ENCODE measurements at places on chromosomes 5 and 9. TPM values are rescaled to one million over a fixed set of nuclear protein-coding genes. Genes with fewer than 3 reads are reported as not detected.

The LCN1 gene
- not detected for polyA plus RNA-seq

The NTRK2 gene
- 58.8 TPM for polyA plus RNA-seq

The QRFP gene
- not detected for polyA plus RNA-seq

The WDR70 gene
- polyA plus RNA-seq, result 26.3 TPM

The SOHLH1 gene
- polyA plus RNA-seq, result 3.9 TPM

The KIAA1191 gene
- polyA plus RNA-seq, result 106 TPM

The BSPRY gene
- polyA plus RNA-seq, result 20.8 TPM

The PCDHGA11 gene
- 1.6 TPM for polyA plus RNA-seq

The SPINK13 gene
- not detected for polyA plus RNA-seq

The AMACR gene
- polyA plus RNA-seq, result 23.1 TPM

The WDR38 gene
- polyA plus RNA-seq, result not detected

The DRD1 gene
- 0.44 TPM for polyA plus RNA-seq

The LTC4S gene
- polyA plus RNA-seq, result 1.9 TPM

The PTGR1 gene
- polyA plus RNA-seq, result 15.7 TPM

The CARD9 gene
- 0.58 TPM for polyA plus RNA-seq

The PCDHGB7 gene
- 6.1 TPM for polyA plus RNA-seq

The RNF183 gene
- polyA plus RNA-seq, result 6.0 TPM
